CD8-positive, alpha-beta memory T cell (primary cell): ENCODE measurements at places on chromosomes 7 and 10.

DNA sequence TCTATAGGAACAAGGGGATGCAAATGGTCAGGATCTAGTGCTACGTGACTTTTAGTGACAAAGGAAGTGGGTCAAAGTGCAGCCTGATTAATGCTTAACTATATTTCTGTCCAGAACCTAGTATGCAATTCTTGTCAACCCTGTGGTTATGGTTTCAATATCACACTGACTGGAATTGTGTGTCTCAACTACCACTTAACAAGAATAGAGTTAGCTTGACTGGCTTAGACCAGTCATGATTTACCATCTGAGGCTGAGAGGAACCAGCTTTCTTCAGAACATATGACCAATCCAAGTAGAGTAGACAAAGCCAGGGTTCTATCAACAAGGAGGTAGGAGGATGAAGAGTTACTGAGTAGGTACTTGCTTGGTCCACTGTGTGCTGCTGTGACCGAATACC is 54.4 kb downstream of the MYPN start:
- no peak overlapping the region for H3K4me3 ChIP-seq
- no peaks in the 10 kb centered on the region for H3K27me3 ChIP-seq
- DNase-seq: no peak
- H3K4me1 ChIP-seq: no peaks in the 10 kb centered on the region

DNA sequence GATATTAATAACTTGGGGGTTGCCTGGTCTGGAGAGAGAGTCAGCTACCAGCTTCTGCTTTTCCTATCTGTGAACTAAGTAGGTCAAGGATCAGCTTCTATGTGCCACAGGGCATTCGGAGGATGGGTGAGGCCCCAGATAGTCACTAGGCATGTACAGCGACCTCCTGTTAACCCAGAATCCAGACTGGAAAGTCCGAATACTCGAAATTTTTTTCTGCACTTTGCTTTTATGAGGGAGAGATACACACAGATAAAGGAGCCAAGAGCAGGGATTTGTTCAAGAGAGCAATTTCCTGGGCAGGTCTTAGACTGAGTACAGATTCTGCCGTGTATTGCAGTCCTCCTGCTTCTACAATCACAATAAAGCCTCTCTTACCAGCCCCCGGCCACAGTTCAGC is 54.2 kb downstream of the EMX2 start:
- H3K27ac ChIP-seq: no peak overlapping the region
- H3K4me1 ChIP-seq: no peaks in the 10 kb centered on the region
- no peaks in the 10 kb centered on the region for H3K27me3 ChIP-seq

DNA sequence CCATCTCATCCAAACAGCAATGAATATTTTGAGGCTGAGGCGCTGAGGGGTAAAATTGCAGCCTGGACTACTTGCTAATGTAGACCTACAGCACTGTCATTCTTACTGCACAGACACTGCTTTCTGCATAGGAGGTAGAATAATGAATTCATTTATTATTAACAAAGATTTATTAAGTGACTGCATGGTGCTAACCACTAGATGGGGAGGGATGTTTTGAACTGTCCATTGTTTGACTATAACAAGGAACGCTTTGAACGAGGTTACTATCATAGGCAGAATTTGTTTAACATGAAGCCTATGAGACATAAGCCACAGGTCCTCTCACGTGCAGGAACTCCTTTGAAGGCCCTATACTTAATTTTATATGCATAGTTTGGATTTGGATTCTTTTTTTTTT is 143.8 kb downstream of the CFTR start:
- no peaks in the 10 kb centered on the region for H3K36me3 ChIP-seq
- no peaks in the 10 kb centered on the region for H3K27me3 ChIP-seq
- H3K4me3 ChIP-seq: no peak overlapping the region
- no peaks in the 10 kb centered on the region for H3K4me1 ChIP-seq

GRCh38 chr7:143362131-143363015 is at the start of gene FAM131B:
Gene FAM131B (minus strand): TSS chr7:143362713. CDS start chr7:143362603, 110 bp downstream.
- H3K36me3 ChIP-seq: no peaks in the 10 kb centered on the region
- DNase-seq: peak; percentile 64
- H3K4me1 ChIP-seq: peaks cover 7% of the 10 kb centered on the region
- peak within 1 kb of the TSS; percentile 47 for H3K4me3 ChIP-seq

- no peaks in the 10 kb centered on the region for H3K4me1 ChIP-seq
- no peaks in the 10 kb centered on the region for H3K27me3 ChIP-seq
- H3K36me3 ChIP-seq: no peaks in the 10 kb centered on the region
- no peak overlapping the region for H3K27ac ChIP-seq
Observed at GRCh38 chr10:59724098-59724938, 14.7 kb upstream of the SLC16A9 start.

DNA sequence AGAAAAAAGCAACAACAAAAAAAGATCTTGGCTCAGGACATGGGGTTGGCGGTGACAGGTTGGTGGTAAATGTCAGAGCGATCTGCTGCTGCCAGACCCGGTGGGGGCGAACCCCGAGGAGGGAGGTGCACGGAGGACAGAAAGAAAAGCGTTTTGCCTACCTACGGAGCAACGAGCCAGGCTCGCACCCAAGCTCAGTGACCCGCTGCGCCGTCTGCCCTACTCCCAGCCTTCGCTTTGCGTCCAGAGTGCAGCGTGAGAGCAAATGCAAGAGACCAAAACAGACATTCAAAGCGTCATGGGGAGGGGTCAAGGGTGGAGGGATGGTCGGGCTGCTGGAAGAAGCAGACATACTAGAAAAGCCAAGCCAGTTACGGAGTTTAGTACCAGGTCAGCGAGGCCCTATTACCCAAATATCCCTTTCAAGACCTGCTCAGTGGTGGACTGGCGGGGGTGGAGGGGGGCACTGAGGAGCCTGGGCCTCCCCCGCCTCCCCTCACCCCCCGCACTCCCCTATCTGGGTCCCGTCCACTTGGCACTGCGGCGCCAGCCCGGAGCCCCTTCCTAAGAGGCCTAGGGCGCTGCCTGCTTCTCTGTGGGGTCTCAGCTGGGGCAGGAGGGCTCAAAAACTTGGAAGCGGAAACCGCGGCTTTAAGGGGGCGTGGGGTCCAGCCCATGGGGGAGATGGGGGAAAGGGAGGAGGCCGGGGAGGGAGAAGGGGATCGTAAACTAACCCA is 66.9 kb downstream of the SLC29A4 start:
- no peak overlapping the region for H3K27ac ChIP-seq
- no peaks in the 10 kb centered on the region for H3K4me1 ChIP-seq
- H3K27me3 ChIP-seq: no peaks in the 10 kb centered on the region
- H3K36me3 ChIP-seq: peaks cover 6% of the 10 kb centered on the region

- no peak overlapping the region for H3K4me3 ChIP-seq
- no peaks in the 10 kb centered on the region for H3K4me1 ChIP-seq
Observed at GRCh38 chr7:123681561-123681960, 25.9 kb downstream of the LMOD2 start.

- H3K36me3 ChIP-seq: no peaks in the 10 kb centered on the region
- no peak overlapping the region for H3K4me3 ChIP-seq
- H3K27me3 ChIP-seq: no peaks in the 10 kb centered on the region
- no peaks in the 10 kb centered on the region for H3K4me1 ChIP-seq
Observed at GRCh38 chr10:130254243-130254642, 118.1 kb downstream of the GLRX3 start.

- H3K4me3 ChIP-seq: no peak overlapping the region
- H3K36me3 ChIP-seq: no peaks in the 10 kb centered on the region
- H3K4me1 ChIP-seq: no peaks in the 10 kb centered on the region
- no peaks in the 10 kb centered on the region for H3K27me3 ChIP-seq
- H3K27ac ChIP-seq: no peak overlapping the region
Observed at GRCh38 chr7:30049173-30049572, 21.0 kb downstream of the PLEKHA8 start.

GRCh38 chr10:45811075-45811474 is 36.2 kb downstream of the AGAP4 start:
- H3K4me3 ChIP-seq: no peak overlapping the region
- H3K4me1 ChIP-seq: no peaks in the 10 kb centered on the region
- H3K27ac ChIP-seq: no peak overlapping the region
- no peak for DNase-seq
- no peaks in the 10 kb centered on the region for H3K36me3 ChIP-seq

- no peaks in the 10 kb centered on the region for H3K36me3 ChIP-seq
- no peak for DNase-seq
- no peaks in the 10 kb centered on the region for H3K27me3 ChIP-seq
- H3K4me3 ChIP-seq: no peak overlapping the region
- peaks cover 13% of the 10 kb centered on the region for H3K4me1 ChIP-seq
Observed at GRCh38 chr7:76142861-76143260, 58.8 kb upstream of the SRRM3 start.

GRCh38 chr7:37337522-37337921 is 111.1 kb downstream of the ELMO1 start:
- no peaks in the 10 kb centered on the region for H3K36me3 ChIP-seq
- H3K4me3 ChIP-seq: no peak overlapping the region
- peaks cover 39% of the 10 kb centered on the region for H3K4me1 ChIP-seq
- no peaks in the 10 kb centered on the region for H3K27me3 ChIP-seq

GRCh38 chr7:154975984-154976383 is 26.9 kb downstream of the PAXIP1 start:
- H3K4me1 ChIP-seq: no peaks in the 10 kb centered on the region
- peaks cover 11% of the 10 kb centered on the region for H3K36me3 ChIP-seq
- no peaks in the 10 kb centered on the region for H3K27me3 ChIP-seq
- DNase-seq: no peak

GRCh38 chr7:17822547-17823173 is 117.6 kb downstream of the SNX13 start:
- H3K36me3 ChIP-seq: peaks cover 4% of the 10 kb centered on the region
- H3K27ac ChIP-seq: no peak overlapping the region
- H3K4me1 ChIP-seq: no peaks in the 10 kb centered on the region
- H3K4me3 ChIP-seq: no peak overlapping the region

DNA sequence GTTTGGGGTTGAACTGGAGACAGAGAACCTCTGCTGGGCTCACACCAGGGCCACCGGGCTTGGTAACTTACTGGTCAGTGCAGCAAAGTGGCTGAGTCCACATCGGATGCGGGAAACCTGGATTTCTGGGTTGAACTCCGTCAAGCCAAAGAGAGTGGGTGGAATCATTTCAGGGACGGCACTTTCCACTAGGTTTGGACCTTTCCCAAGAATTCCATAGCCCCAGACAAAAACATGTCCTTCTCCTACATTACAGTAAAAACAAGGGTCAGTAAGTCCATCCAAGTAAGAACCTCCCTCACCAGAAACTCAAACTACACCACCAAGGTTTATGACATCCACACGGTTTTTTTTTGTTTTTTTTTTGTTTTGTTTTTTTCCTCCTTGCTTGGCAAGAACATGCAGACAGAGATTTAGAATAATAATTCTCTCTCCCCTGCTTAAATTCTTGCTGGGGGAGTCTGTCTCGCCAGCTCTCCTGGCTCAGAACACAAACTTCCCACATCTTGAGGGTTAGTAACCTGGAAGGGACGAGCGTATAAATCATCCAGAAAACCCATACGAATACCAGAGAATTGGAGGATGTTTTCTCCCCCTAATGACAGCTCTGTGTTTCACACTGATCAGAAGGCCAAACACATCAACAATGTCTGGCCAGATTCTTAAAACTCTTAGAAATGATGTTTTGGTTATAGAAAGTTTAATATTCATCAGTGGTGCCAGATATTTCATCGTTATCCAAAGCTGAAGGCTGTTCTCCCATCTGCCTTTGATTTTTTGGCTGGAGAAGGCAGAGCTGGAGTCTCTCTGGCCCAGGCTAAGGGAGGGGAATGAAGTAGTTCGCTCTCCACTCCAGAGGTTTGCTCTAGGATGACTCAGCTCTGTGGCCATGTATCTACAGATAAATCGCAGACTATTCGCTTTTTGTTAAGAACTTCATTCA is 17.5 kb downstream of the RCC1L start:
- no peak overlapping the region for H3K4me3 ChIP-seq
- DNase-seq: no peak
- H3K27ac ChIP-seq: no peak overlapping the region

DNA sequence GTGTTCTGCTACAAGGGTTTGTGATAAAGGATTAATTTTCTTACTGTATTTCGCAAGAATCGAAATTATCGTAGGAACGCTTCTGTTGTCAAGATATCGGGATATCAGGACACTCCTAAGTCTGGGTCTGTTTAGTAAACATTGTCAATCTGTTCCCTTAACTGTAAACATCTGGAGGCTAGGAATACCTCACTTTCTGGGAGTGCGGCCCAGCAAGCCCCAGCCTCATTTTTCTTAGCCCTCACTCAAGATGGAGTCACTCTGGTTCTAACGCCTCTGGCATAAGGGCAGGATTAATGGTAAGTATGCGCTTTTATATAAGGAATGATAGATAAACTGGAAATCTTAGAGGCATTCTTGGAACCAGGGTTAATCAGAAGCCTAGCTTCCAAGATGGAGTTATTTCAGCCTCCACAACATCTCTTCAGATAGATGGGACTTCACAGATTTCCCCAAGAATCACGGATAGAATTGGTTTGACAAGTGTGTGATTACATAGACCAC is 30.1 kb upstream of the CCL24 start:
- no peaks in the 10 kb centered on the region for H3K4me1 ChIP-seq
- DNase-seq: no peak
- no peaks in the 10 kb centered on the region for H3K27me3 ChIP-seq
- H3K4me3 ChIP-seq: no peak overlapping the region

GRCh38 chr10:21078410-21079329 is 181.6 kb upstream of the NEBL start:
- no peak overlapping the region for H3K4me3 ChIP-seq
- DNase-seq: no peak
- H3K4me1 ChIP-seq: no peaks in the 10 kb centered on the region
- no peaks in the 10 kb centered on the region for H3K27me3 ChIP-seq

DNA sequence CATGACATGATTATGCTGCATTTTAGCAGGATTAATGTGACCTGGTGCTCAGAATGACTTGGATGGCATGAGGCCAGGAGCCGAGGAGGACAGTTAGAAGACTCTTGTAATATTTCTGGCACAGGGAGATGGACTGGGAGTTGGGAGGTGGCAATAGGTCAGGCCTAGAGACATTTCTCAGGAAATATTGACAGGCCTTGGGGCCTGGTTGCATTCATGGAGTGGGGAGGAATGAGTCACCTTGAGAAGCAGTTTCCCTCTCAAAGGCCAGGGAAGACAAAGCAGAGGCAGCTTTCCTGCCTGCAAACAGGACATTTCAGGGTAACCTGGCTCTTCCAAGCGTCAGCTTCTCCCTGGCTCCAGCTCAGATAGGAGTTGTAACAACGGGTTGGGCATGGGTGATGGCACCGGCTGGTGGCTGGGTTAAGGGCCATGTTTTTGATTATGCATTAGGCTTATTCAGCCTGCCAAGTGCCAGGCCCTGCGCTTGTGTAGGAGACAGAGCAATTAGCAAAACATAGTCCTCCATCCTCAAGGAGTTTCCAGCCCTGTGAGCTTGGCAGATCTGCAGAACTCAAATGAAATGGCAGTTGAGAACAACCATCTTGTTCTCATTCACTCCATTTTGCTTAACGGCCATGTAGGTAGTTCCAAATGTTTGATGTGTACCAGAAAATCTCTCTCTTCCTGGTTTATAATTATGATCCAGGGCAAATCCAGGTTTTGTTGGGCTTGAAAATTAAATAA is 38.2 kb downstream of the HK1 start:
- H3K36me3 ChIP-seq: no peaks in the 10 kb centered on the region
- peak overlapping the region; percentile 91 for H3K27ac ChIP-seq
- H3K4me1 ChIP-seq: peaks cover 28% of the 10 kb centered on the region
- peak overlapping the region; percentile 42 for H3K4me3 ChIP-seq
